Stimulated activated CD8-positive, alpha-beta memory T cell treated with anti-CD3 and anti-CD28 coated beads, Interleukin-7, amount 100 ng/mL, for 1 hour (primary cell): ENCODE measurements at places on chromosomes 1 and 21.

DNA sequence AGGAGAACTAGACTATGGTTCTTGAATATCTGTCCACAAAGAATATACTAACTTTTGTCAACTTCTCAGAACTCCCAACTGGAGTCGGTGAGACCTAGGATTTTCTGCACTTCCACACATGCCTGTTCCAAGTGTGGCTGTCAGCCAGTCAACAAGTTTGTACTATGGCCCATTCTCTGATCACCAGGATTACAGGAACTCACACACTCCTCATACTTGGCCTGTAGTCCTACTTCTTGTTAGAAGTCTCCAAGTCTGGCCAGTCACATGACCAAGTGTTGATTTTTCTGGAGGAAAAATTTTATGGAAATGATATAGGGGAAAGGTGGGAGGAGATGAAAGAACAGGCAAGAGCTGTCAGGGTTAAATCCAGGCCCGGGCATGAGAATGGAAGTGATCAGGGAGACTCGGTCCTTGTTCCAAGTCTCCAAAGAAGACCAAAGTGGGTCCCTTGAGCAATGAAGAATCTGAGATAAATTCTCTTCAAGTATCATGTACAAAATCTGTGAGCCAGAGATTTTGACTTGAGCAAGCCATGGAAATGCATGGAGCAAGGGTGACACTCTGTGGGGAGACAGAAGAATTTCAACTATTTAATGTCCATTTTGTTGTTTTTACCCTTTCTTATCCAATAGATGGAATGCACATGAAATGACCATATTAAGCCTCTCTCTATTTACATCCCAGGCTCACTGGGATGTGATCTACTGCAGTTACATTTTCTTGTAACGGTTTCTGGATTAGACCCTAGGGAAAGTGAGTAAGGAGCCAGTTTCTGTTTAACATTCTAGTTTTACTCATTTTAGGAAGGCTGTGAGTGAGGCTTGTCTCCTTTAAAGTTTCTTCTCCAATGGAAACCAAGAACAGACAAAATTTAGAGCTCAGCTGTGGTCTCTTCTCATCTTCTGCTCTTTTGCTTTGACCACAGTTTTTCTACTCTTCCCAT lies 320.9 kb downstream of the ASTN1 start:
- DNase-seq: no peak

DNA sequence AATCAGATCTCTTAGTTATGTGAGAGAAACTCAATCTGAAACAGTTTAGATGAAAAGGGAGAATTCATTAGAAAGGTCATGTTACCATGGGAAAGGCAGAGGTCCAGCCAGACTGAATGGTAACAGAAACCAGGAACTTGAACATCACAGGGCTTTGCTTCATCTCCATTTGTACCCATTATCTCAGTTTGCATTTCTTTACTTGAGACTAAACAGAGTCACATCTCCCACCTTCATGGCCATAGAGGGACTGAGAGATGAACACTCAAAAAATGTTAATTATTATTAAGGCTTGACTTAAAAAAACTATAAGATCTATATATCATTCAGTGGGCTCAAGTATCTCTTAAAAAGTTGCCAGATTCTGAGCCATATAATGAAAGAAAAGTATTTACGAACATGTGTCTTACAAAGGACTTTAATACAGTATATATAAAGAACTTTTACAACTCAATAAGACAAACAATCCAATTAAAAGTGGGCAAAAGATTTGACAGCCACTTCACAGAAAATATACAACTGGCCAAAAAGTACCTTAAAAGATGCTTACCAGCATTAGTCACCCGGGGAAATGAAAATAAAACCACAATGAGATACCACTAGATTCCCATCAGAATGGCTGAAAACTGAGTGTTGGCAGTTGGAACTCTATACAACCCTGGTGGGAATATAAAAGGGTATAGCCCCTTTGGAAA lies 13.2 kb downstream of the KYAT3 start:
- no peak for DNase-seq

DNA sequence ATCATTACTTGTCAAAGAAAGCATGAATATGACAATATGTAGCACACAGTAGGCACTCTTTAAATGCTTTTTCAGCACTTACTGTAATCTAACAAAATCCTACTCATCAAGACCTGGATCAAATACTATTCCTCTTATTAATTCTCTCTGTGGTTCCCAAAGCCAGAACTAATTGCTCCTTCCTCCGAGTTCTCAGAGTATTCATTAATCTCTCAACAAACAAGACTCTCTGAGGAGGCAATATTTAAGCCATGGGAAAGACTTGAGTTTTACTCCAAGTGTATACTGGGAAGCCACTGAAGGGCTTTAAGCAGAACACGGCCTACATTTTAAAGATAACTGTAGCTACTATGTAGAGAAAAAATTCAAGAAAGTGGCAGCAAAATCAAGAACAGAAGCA lies 79.7 kb downstream of the ENAH start:
- DNase-seq: no peak

GRCh38 chr1:63289135-63289534 lies 33.2 kb upstream of the FOXD3 start:
- DNase-seq: no peak

- DNase-seq: no peak
These were observed 55.2 kb upstream of the PTGS2 start for GRCh38 chr1:186735463-186735862.

- no peak for DNase-seq
These were observed 12.1 kb downstream of the MCL1 start for GRCh38 chr1:150567341-150567716.

DNA sequence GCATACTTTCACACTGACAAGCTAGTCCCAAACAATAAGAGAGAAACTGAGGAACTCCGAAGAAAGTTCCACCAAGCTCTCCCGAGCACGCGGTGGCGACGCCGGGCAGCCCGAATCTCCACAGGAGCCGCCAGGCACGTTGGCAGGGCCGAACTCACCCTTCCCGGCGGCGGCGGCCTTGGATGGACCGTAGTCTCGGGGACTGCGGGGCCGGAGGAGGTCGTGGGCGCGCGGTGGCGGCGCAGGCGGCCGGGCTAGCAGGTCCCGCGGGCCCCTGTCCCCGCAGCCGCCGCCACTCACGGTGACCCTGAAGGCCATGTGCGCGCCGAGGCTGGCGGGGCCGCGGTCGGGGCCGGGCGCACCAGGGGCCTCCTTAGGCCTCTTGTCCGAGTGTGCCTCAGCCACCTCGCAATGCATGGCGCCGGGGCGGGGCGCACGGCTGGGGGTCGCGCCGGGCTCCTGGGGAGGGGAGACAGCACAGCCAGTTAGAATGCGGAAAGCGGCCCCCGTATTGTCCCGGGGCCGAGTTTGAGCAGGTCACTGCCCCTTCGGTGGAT lies 1.2 kb downstream of the GLIS1 start:
- DNase-seq: no peak

DNA sequence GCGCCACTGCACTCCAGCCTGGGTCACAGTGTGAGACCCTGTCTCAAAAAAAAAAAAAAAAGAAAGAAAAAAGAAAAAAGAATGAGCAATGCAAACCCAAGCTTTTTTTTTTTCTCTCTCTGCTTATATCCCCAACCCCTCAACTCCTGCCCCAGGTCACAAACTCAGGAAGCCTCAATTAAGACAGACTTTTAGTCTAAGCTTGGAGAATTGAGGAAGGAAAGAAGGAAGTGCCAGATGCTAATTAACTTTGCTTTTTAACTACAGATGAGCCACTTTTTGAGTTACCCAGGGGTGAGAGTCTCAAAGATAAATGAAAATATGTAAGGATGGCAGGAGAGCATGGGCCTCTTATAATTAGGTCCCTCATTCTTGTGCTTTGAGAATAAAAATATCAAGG lies 33.3 kb downstream of the PIK3CD start:
- DNase-seq: no peak

DNA sequence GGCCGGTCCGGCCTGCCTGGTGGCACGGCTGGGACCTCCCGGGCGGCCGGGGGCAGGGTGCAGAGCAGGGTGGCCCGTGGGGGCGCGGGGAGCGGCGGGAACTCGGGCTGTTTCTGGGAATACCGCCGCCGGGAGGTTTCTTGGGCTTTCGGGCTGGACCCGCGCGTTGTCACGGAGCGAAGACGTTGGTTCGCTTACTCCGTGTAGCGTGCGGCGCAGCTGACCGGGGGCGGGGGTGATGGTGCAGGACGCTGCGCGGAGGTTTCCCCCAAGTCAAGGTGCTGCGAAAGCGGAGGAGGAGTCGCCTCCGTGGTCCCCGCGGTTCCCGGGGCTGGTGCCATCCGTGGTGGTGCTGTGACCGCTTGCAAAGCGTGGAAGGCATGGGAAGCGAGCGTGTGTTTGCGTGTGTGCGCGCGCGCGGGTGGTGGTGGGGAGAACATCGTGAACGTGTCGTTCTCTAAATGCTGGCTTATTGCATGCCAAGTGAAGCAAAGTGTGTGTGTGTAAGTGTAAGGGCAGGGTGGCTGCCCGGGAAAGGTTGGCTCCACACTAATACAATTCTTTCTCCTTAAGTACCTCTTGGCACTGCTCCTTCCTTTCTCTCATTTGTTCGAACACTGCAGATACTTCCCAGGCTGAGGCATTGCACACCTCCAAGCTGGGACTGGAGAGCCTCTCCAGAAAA lies 1.1 kb downstream of the RYR2 start:
- DNase-seq: no peak

DNA sequence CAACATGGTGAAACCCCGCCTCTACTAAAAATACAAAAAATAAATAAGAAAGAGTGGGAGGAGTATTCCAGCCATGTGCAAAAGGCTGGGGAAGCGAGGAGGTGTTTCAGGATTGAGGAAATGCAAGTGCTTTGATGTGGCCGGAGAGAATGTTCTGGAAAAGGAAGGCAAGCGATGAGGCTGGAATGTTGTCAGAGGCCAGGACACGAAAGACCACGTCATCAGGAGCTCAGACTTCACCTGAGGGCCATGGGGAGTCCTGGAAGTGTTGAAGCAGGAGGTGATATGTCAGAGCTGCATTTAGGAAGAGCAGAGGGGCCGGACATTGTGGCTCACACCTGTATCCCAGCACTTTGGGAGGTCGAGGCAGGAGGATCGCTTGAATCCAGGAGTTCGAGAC lies 10.9 kb upstream of the THEMIS2 start:
- DNase-seq: no peak

DNA sequence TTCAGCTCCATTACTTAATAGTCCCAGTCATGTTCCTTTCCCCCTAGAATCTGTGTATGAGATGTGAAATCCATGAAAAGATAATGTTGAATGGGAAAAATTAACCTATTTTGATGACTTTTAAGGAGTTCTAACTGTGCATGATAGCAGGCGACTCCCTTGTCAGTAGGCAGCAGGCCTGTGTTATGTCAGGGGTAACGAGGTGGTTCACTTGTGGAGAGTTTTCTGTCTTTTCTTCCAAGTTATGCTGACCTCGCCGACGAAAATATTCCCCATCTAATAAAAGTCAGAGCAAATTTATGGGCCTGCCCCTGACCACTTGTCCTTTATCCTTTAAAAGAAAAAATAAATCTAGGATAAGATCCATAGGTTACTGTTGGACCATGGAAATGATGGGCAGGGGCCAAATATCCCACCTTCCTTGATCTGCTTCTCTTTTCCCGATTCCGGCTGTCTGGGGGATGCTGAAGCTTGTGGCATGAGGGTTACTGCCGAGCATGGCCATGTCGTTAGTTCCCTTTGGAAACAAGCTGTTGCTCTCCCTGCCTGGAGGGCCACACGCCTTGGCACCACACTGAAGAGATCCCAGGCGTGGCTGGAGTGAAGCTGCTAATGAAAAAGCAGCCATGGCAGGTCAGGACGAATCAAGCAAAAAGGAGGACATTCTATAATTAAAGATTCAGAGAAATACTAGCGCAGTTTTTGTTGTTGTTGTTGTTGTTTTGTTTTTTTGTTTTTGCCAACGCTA lies 93.8 kb downstream of the ROR1 start:
- DNase-seq: no peak

DNA sequence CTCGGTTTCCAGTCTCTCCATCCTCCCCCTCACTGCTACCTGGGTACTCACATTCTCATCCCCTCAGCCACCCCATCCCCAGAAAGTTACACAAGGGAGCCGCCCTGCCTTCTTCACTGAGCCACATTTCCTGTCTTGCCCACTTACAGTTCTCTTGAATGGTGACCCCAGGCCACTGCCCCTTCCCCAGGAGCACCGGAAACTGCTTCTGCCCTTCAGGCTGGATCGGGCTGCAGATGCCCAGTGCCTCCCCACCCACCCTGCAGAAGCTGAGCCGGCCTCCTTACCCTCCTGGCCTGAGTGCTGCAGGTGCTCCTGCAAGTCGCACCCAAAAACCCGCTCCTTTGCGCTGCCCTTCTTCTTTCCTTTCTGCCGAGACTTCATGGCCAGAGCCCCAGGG lies 450 bp downstream of the ARHGAP30 start:
- no peak for DNase-seq

GRCh38 chr1:41790351-41790750 lies 128.4 kb downstream of the HIVEP3 start:
- DNase-seq: no peak

- no peak for DNase-seq
These were observed 52.3 kb downstream of the RAP1A start for GRCh38 chr1:111671852-111672251.

GRCh38 chr1:205241366-205242030 lies 13.8 kb downstream of the TMCC2 start:
- DNase-seq: no peak

DNA sequence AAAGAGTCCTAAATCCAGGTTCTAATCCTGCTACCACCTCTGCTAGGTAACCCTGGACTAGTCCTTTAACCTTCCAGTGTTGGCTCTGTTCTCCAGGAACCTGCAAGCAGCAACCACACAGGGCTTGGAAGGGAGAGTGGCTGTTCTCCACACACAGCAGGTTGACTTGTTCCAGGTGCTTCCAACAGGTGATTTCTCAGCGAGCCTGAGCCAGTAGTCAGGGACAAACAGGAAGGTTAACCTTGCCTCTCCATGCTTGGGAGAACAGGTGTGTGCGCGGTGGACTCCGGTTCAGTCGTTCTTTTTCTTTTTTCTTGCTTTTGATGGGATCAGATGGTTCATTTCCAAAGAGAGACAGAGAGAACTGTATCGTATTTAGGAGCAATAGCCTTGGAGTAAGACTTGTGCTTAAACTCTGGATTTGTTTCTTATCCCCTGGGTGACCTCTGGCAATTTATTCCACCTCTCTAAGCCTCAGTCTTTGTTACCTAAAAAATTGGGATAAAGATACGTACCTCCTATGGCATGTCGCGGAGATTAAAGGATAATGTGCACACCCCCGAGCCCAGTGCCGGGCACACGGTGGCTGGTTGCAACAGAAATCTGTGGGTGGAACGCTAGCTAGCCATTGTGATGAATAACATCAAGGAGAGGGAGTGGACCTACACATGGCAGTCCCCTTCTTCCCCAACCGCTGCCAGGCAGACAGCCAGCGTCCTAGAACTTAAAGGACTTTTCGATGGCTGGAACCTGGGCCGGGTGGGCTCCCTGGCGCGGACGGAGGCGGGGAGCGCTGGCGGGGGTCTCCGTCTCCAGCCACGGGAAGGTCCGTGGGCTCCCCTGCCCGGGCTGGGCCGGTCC lies 583 bp upstream of the CACHD1 start:
- no peak for DNase-seq

GRCh38 chr1:147700042-147701006 lies 30.0 kb upstream of the ACP6 start:
- peak; percentile 1 for DNase-seq
